Thoracic aorta (tissue), 2 donors: ENCODE measurements at places on chromosomes 1 and 21. TPM values are rescaled to one million over a fixed set of nuclear protein-coding genes. Genes with fewer than 3 reads are reported as not detected.
A peak's percentile ranks its signal among the peaks of the same experiment; 100 is the strongest.

NBPF6 gene
- total RNA-seq, result not detected

ARHGEF16 gene
- total RNA-seq, result 2.4 TPM

- no peak for DNase-seq
Measured at GRCh38 chr1:1225238-1225845, 6.5 kb downstream of the SDF4 start.

DNA sequence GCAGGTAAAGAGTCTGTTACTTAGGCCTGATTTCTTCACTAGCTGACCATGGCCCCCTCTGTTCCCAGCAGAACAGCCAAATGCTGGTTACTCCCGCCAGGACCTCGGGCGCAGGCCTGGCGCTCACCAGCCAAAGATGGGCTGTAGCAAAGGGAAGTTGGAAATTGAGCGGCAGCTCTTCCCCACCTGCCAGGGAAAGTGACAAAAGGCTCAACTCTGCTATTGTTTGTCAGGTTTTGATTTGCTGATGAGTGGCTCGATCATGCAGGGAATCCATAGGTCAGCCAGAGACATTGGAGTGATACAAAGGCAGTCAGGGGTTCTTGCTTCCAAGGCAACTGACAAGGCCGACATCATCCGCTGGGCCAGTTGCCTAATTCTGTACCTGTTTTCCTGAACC, 120.1 kb downstream of the ASTN1 start:
- no peak for DNase-seq

DNA sequence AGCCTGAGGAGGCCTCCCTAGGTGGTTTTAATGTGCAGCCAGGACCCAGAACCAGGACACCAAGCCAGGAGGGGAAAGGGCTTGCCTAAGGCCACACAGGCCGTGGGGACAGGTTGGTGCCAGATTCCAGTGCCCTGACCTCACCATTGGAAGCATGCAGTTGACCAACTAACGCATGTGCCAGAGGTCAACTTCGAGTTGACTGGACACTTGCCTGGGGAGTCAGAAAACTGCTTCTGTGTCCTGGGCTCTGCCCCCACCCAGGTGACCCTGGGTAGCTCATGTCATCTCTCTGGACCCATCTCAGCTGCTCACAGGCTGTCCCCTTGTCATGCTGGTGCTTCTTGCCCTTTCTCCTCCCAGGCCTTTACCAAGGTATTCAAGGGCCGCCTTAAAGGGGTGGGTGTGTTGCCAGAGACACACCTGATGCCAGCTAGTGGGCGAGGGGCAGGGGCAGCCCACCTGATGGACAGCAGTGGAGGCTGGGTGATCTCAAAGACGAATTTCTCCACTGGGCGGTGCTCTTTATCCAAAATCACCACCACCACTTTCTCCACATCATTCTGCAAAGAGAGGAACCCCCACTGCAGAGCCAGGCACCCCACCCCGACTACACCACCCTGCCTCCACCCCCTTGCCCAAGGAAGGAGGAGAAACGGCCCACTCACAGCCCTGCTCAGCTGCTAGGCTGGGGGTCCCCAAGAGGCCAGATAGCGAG, 4.4 kb downstream of the MAD2L2 start:
- no peak for DNase-seq

GRCh38 chr1:1419813-1420653, 1.0 kb downstream of the ANKRD65 start:
- no peak for DNase-seq

DNA sequence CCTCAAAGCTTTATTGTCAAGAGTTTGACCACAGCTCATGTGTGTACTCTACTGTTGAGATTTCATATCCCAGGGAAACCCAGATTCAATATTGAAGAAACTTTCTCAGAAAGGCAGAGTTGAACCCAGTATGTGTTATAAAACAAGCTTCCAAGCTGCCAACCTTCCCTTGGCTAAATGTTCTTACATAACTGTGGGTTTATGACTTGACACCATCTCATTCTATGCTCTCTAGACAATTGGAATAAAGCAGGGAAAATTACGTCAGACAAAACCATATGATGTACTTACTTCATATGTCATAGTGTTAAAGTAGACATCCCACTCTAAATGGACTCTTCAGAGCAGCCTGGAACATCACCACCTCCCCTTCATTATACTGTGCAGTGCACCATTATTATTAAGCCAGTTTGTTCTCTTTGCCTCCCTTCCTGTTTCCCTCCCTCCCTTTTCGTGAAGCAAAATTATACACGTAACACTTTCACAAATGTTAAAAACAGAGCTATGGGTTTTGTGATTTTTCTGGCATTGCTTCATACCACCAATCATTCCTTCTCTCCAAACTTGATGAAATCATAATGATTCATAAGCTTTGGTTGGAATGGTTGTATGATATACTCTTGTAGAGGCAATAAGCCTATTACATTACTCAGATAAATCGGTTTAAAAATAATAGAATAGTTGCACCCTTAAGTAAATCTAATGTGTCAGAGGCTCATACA, 507.2 kb downstream of the LTN1 start:
- DNase-seq, result no peak

- DNase-seq, result no peak
Measured at GRCh38 chr1:212587888-212588510, 20.6 kb upstream of the ATF3 start.

DNA sequence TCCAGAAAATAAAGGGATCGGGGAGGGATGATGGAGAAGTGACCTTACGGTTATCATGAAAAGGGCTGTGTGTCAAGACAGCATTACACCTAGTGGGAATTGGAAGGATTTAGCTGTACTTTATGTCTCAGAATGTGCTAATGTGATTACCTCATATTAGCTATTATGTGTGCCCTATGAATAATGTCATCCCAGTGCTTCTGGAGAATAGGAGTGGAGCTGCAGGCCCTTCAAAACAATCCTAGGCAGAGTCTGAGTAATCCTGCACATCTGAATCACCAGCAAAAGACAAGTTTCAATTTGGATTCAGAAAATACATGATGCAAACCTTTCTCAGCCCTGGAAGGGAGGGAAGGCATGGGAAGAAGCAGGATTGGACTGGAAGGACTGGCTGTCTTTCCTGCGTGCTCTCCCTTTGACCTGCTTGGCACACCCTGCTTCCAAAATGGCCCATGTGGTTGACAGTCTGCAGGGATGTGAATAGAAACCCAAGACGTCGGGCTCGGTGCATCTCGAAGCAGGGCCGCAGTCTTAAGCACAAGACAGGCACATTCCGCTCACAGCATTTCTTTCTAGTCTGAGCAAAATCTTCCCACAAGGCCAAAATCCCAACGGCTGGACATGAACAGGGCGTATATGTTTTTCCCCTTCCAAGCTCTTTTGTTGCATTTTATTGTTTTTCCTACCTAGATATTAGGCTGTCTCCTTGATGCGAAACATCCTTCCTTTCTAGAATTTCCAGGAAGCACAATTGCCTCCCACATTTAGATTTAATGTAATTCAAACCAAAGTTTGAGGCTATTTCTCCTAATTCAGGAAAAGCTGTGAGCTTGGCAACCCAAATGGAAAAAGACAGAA, 54.3 kb upstream of the TARBP1 start:
- peak; percentile 23 for DNase-seq
